CD4-positive, alpha-beta T cell (primary cell): ENCODE measurements at places on chromosomes 12 and 14.

- DNase-seq, result no peak
Measured at GRCh38 chr12:46386877-46387629, 14.5 kb upstream of the SLC38A2 start.

GRCh38 chr12:22682663-22683062 lies 57.7 kb downstream of the ETNK1 start:
- no peak for DNase-seq

DNA sequence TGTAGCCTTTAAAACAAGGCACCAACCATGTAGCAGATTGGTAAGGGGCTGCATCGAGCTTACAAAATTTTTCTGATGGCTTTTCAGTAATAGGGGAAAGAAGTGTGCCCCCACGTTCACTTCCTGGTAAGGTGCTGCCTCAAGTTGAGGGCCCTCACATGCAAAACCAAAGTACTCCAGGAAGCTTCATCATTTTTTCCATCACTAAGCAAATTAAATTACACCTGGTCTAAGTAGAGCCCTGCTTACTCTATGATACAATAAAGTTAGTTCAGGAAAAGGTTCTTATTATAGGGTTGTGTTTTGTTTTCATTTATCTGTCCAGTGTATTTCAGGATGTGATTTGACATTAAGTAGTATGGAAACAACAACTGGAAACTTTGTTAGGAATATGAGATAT lies 15.0 kb upstream of the AKAP5 start:
- no peak for DNase-seq

GRCh38 chr12:108793756-108794441 lies 62.6 kb upstream of the CORO1C start:
- DNase-seq, result no peak

- peak; percentile 8 for DNase-seq
Measured at GRCh38 chr12:107760207-107760808, 629 bp downstream of the PRDM4 start.

DNA sequence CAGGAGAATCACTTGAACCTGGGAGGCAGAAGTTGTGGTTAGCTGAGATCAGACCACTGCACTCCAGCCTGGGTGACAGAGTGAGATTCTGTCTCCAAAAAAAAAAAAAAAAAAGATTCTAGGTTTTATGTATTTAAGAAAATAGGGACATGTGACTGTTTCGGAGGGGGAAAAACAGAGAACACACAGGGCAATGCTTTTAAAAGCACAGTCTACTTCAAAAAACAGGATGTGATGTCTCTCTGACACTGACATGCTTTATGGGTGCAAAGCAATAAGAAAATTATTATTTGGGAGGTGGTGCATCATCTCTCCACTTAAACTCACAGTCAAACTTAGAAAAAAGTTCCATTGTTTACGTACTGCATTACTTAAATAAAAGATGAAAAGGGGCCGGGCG lies 28.7 kb downstream of the CLIP1 start:
- DNase-seq, result peak; percentile 19

GRCh38 chr14:41605550-41606281 lies 960 bp upstream of the LRFN5 start:
- no peak for DNase-seq

DNA sequence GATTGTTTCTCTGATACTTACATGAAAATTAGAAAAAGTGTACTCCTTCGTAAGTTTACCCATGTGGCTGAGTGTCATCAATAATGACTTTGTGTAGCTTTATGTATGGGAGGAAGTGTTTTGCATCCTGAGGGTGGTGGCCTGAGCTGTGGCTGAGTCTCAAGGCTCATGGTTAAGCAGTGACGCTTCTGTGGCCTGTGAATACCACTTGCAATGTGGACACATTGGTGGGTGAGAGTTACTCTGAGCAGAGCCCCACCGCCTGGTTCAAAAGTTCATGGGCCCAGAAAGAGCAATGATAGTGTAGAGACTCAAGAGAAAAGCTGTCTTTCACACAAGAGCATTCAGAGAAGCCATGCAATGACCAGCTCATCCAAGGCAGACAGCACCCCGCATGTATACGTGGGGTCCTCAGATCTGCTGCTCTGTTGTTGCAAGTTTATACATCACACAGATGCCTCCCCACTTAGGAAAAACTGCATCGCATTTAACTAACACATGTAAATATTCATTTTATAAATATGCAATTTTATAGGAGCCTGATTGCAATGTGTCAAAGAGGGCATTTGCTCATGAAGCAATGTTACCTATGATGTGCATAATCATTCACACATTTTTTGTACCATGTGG lies 55.1 kb upstream of the FRMD6 start:
- no peak for DNase-seq

- DNase-seq, result no peak
Measured at GRCh38 chr12:11310336-11310735, at the start of gene PRB4. Gene PRB4, minus strand, starts transcription at chr12:11310436. Its CDS starts 38 bp downstream, at chr12:11310398.

- DNase-seq, result no peak
Measured at GRCh38 chr12:54661048-54661447, 12.9 kb upstream of the DCD start.

GRCh38 chr14:56992332-56992820 lies 182.1 kb upstream of the OTX2 start:
- DNase-seq, result no peak

GRCh38 chr14:94593376-94593748 lies 12.1 kb downstream of the SERPINA5 start:
- DNase-seq, result no peak

DNA sequence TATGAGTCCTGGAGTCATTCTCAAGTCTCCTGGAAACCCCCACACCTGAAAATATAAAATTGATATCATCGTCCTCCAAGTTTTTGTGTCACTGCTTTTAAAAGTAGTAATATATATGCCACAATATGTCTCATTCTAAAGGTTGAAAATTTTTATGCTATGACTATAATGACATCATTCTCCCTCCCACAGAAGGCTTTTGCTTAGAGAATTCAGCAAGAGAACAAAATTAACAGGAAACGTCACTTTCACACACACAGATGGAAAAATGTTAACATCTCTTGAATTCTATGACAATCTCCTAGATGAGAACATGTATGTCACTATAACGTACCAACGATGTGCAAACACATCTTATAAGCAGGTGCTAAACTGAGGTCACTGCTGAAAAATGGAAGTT lies 498.3 kb downstream of the FOXG1 start:
- DNase-seq, result no peak

DNA sequence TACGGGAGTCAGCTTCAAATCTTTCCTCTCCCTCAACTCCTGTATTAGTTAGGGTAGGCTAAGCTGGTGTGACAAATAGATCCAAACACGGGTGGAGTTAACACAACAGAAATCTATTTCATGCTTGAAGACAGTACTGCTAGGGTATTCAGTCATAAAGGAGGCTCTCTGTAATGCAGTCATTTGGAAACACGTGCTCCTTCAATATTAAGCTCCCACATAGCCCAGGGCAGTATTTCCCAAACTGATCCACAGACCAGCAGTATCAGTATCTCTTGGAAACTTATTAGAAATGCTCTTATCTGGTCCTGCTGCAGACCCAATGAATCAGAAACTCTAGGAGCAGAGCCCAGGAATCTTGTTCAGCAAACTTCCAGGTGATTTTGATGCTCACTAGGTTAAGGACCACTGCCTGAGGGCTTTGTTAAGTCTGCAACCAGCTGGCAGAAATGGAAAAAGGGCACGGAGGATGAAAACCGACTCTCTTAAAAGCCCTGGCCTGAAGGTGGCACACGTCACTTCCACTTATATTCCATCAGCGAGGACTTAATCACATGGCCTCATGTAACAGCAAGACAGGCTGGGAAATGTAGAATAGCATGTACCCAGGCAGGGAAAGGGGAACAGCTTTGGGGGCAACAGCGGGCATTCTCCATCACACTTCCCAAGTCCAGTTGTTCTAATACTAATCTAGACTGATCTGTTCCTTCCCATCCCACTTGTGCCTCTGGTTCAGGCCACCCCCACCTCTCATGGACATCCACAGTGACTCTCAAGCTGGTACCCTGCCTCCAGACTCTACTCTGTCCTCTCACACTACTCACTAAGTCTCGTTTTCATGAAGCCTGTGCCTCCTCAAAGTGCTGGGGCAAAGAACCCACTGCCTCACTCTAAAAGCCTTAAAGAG lies 38.2 kb upstream of the RIC8B start:
- no peak for DNase-seq

DNA sequence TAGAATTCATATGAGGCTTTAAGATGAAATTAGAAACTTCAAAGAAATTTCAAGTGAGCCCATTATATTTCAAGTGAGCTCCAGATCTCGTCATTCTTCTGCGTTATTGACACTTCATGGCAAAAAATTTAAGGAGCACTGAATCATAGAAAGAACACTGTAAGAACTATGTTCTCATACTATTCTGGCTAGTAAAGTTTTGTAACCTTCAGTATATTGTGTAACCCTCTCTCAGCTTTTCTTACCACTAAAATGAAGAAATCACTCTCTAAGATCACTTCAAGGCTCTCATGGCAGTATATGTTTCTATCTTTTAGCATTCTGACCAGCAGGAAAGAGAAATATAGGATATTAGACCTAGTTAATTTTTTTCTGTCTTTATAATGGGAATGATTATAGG lies 6.3 kb downstream of the GPHN start:
- no peak for DNase-seq

DNA sequence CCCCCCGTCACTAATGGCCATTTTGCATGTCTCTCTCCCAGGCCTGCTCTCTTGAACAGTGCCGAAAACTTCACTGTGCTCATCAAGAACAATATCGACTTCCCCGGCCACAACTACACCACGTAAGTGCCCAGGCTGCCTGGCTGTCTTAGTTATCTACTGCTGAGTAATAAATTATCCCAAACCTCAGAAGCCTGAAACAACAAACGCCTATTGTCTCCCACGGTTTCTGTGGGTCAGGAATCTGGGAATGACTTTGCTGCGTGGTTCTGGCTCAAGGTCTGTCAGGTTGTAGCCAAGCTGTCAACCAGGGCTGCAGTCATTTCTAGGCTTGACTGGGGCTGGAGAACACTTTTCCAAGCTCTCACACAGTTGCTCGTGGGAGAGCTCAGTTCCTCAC lies 32.6 kb downstream of the P2RX7 start:
- no peak for DNase-seq

DNA sequence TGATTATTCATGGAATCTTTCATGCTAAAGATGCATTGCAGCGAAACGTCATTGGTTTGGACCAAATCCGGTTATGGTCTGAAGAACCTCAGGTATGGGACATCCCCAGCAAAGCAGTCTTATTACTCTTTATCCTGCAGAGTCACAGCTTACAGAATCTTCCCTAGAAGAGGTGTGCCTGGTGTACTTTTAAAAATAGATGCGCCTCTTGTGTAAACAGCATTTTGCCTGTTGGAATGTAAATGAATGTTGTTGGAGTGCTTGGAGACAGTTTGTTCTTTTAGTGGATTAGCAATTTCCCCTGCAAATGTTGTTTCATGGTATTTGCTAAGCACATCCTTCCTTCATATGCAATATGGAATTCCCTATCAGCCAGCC lies 242.5 kb downstream of the ZFP36L1 start:
- no peak for DNase-seq

GRCh38 chr12:49507139-49507538 lies 31.7 kb upstream of the KCNH3 start:
- DNase-seq, result no peak

DNA sequence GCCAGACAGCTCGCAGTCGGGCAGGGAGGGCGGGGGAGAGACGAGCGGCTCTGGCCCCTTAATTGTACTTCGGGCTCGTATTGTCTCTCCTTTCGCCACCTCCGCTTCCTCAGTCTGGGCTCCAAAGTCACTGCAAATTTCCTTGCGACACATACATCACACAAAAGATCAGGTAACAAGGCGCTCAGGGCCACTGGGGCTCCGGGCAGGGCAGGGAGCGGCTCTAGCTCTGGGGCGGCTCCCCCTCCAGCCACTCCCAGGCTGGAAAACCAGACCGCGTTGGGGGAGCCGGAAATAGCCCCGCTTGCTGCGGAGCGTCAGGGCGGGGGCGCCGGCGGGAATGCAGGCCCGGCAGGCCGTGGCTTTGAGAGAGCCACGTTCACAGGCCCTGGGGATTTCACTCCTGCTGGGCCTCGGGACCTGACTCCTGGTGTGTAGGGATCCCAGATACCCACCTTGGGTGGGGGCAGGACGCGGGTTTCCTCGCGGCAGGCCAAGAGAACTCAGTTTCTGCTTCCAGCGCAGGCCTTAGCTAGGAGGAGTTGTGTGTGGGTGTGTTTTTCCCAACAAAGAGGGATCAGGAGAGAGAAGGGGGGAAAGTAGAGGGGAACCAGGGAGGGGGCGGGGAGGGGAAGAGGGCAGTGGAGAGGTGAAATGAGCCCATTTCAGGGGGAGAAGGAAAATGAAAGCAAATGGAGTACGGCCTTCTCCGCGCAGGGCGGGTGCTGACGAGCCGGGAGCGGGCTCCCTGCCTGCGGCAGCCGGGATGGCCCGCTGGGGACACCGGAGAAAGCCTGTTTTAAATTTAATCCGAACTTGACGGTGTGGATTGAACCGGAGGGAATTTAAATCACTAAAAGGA lies 4.4 kb upstream of the HOXC9 start:
- no peak for DNase-seq

- no peak for DNase-seq
Measured at GRCh38 chr14:31950764-31951637, 126.1 kb upstream of the ARHGAP5 start.

DNA sequence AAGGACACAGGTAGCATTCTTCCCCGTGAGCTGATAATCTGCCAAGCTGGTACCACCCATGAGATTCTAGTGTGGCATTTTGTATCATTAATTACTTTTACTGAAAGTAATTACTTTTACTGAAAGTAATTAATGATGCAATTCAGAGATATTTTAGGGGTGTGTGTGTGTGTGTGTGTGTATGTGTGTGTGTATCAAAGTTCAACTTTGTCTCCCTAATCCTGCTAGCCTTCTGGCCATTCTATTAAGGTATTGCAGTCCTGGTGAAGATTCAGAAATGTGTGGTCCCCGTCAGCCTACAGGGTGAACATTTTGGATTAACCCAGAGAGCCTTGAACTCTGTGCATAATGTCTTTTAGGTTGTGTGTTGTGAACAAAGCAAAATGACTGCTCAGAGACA lies 310.8 kb downstream of the ZFP36L1 start:
- no peak for DNase-seq

- no peak for DNase-seq
Measured at GRCh38 chr12:17077594-17077993, 471.6 kb upstream of the LMO3 start.

- DNase-seq, result no peak
Measured at GRCh38 chr14:74476607-74477006, 16.5 kb downstream of the NPC2 start.

DNA sequence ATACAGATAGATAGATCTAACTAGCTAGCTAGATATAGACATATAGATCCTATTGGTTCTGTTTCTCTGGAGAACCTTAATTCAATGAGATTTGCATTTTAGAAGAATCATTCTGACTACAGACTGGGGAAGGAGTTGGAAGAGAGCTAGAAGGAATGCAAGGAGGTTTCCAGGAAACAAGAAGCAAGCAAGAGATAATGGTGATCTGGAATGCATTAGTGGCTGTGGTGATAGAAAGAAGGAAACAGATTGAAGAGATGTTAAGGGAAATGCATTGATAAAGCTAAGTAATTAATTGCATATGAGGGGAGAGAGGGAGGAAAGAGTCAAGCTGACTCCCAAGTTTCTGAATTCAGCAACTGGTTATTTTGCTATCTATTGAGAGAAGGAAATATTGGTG lies 42.7 kb downstream of the DBX2 start:
- DNase-seq, result no peak

GRCh38 chr12:57230381-57231155 lies 1.1 kb downstream of the SHMT2 start:
- DNase-seq, result no peak
